Neural crest cell (in vitro differentiated cells): ENCODE measurements at places on chromosomes 11 and 22. TPM values are rescaled to one million over a fixed set of nuclear protein-coding genes. Genes with fewer than 3 reads are reported as not detected.
A peak's percentile ranks its signal among the peaks of the same experiment; 100 is the strongest.

The VWCE gene
- total RNA-seq, result 42.0 and 42.1 TPM in 2 replicates

DNA sequence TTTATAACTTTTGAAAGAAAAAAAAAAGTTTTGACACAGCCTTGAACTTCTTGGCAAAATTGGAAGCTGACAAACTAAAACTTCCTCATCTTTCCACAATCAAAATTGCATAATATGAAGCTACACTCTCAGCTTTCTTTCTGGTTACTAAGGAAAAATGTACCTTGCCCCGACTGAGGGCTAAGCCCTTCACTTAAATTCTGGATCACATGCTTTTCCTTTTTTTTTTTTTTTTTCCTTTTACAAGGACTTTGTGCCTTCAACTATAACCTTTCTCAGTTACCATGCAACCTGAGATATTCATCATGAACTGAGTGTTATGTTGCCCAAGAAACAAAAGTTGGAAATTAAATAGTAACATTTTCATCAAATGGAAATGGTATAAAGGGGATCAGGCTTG is 188.5 kb upstream of the CARD18 start:
- H3K27ac ChIP-seq, result no peak overlapping the region
- no peak for DNase-seq
- H3K4me1 ChIP-seq, result no peaks in the 10 kb centered on the region
- no peaks in the 10 kb centered on the region for H3K27me3 ChIP-seq
- H3K36me3 ChIP-seq, result no peaks in the 10 kb centered on the region

GRCh38 chr22:39738746-39739145 is 154.8 kb downstream of the ENTHD1 start:
- H3K4me3 ChIP-seq, result no peak overlapping the region
- no peaks in the 10 kb centered on the region for H3K36me3 ChIP-seq
- H3K27me3 ChIP-seq, result peaks cover 21% of the 10 kb centered on the region
- H3K27ac ChIP-seq, result no peak overlapping the region
- peaks cover 8% of the 10 kb centered on the region for H3K4me1 ChIP-seq

GRCh38 chr11:116215471-116216113 is 557.2 kb downstream of the BUD13 start:
- H3K4me1 ChIP-seq, result peaks cover 5% of the 10 kb centered on the region
- H3K4me3 ChIP-seq, result no peak overlapping the region
- H3K36me3 ChIP-seq, result peaks cover 2% of the 10 kb centered on the region
- H3K27me3 ChIP-seq, result no peaks in the 10 kb centered on the region
- no peak for DNase-seq

GRCh38 chr11:75262961-75263852 is 22.6 kb downstream of the TPBGL start:
- H3K4me3 ChIP-seq, result no peak overlapping the region
- no peaks in the 10 kb centered on the region for H3K4me1 ChIP-seq
- no peak for DNase-seq

- no peaks in the 10 kb centered on the region for H3K27me3 ChIP-seq
- H3K27ac ChIP-seq, result peak overlapping the region; percentile 35
- H3K4me1 ChIP-seq, result peaks cover 12% of the 10 kb centered on the region
- no peak for DNase-seq
- H3K4me3 ChIP-seq, result no peak overlapping the region
Measured at GRCh38 chr11:8354622-8355415, 91.1 kb upstream of the LMO1 start.

DNA sequence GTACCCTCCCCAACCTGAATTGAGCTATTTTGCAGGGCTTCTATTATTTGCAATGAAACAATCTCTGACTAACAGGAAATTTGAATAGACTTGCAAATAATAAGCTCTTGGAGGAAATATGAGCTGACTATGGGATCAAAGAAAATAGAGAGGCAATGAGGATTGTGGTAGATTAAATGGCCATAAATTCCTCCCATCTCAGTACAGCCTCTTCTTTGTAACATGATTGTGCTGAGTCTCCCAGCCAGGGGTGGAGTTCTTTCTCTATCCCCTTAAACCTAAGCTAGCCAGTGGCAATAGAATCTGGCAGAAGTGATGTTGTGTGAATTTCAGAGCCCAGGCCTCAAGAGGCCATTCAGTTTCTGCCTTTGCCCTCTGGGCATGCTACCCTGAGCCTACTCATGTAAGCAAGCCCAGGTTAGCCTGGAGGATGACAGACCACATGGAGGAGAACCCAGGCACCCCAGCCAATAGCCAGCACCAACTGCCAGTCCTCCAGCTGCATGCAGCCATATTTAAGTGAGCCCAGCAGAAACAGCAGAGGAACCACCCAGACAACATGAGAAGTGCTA is 86.8 kb upstream of the TP53I11 start:
- DNase-seq, result no peak
- no peaks in the 10 kb centered on the region for H3K4me1 ChIP-seq
- H3K27ac ChIP-seq, result no peak overlapping the region
